NCI-H1417 (cell line): ENCODE measurements at places on chromosomes 6 and 20.

DNA sequence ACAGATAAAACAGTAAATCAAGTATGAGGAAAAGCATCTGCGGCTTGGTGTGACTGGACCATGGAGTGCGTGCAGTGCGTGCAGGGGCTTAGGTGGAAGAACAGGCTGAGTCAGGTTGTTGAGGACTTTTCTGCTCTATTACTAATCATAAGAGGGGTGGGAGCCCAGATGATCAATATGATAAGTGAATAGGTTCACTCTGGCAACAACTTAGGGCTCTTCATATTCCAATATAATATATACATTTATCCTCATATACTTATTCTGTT lies 56.4 kb downstream of the PDE10A start:
- DNase-seq = no peak

DNA sequence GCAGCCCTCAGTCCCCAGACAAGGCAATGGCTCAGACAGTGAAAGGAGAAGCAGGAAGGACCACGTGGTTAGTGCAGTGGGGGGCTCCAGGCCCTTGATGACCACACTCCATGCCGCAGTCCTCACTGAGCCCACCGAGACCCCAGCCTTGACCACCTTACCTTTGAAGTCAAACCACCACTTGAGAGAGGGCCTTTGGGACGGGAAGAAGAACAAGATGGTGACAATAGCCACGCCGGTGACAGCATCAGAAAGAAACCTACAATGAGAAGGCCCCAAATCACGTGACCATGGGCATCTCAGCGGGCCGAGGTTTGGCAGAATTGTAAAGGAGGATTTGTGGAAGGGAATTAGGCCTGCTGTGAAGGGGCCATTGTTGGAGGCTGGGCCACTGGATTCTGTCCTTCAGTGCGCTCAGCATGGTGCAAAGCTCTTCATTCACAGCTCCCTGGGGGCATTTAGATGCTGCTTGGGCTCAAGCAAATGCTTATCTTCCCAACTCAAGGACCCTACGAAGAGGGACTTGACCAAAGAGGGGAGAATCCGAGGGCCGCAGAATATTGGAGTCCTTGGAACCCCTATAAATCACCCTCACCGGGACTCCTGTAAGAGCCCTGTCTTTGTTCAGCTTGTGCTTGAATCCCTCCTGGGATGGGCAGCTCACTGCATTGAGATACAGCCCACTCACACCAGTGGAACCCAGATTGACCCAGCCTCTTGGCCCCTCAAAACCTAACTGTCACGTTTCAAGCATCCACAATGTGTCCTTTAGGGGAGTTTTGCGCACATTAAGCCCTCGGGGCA lies 33.2 kb upstream of the OCSTAMP start:
- DNase-seq = no peak

DNA sequence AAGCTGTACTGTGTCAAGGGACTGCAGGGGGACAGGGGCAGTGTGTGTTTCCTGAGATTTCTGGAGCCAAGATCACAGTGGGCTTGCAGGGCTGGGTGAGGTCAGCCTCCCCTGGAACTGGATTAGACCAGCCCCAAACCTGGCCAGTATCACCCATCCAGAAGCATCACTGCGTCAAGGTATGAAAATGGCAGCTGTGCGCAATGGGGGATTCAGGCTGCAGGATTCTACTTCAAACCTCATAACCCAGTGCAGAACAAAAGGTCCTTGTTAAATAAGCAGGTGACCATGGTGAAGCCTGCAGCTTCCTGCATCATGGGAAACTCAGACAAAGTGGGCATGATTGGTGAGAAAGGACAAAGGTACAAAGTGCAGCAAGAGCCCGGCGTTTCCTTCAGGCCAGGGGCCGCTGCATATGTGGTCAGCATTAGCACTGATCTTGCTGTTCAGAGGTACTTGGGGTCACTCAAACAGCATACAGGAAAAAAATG lies 33.4 kb downstream of the TRAF3IP2 start:
- no peak for DNase-seq

- peak; percentile 82 for DNase-seq
Measured at GRCh38 chr6:166307082-166308032, 835 bp downstream of the PRR18 start.

DNA sequence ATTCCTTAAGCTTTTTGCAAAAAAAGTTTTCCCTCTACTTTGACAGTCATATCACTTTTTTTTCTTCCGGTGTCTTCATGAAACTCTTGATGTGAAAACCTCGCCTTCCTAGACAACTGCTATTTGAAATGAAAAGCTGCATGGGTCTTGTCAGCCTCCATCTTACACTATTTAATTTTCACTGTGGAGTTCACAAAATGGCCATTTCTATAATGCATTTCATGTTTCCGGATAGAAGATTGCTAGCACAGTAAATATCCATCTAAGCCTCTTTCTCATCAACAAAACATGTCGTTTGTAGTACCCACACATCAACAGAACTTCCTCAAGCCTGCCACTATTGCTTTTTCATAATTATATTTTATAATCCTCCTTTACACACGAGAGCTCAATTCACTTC lies 204.9 kb upstream of the ID4 start:
- DNase-seq = peak; percentile 82

- no peak for DNase-seq
Measured at GRCh38 chr20:62080249-62080990, 14.7 kb upstream of the TAF4 start.

GRCh38 chr6:134636186-134636799 lies 313.6 kb downstream of the ALDH8A1 start:
- peak; percentile 40 for DNase-seq

GRCh38 chr20:25303292-25304024 lies 55.6 kb downstream of the PYGB start:
- DNase-seq = no peak

DNA sequence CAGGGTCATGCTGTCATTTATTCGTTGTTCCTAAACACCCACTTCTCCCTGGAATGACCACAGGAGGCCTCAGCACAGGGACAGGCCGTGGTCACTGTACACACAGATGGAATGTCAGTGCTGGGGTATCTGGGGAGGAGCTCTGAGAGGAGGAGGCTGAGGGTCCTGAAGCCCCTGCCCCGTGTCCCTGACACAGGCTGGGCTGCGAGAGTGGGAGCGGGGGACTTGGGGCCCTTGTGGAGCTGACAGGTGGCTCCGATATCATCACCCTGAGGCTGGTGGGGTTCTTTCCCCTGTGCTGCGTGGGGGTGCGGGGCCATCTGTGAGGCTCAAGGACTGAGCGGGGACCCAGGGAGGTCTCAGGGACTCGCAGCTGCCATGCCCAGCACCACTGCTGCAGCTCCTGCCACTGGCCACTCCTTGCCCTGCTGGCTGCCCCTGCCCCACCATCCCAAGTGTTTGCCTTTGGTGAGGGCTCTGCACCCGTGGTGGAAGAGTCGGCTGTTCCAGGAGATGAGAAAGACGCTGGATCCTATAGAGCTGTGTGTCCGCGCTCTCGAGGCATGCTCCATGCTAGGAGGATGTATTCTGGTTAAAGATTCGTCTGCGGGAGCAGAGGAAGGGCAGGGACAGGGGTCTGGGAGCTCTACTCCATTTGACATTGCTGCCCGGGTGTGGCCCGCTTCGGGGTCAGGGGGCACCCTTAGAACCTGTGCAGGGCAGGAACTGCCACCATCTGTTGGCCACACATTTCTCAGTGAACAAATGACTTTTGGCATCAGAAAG lies 18.9 kb downstream of the NPEPL1 start:
- no peak for DNase-seq

GRCh38 chr6:128493877-128494276 lies 26.5 kb downstream of the PTPRK start:
- DNase-seq = no peak

DNA sequence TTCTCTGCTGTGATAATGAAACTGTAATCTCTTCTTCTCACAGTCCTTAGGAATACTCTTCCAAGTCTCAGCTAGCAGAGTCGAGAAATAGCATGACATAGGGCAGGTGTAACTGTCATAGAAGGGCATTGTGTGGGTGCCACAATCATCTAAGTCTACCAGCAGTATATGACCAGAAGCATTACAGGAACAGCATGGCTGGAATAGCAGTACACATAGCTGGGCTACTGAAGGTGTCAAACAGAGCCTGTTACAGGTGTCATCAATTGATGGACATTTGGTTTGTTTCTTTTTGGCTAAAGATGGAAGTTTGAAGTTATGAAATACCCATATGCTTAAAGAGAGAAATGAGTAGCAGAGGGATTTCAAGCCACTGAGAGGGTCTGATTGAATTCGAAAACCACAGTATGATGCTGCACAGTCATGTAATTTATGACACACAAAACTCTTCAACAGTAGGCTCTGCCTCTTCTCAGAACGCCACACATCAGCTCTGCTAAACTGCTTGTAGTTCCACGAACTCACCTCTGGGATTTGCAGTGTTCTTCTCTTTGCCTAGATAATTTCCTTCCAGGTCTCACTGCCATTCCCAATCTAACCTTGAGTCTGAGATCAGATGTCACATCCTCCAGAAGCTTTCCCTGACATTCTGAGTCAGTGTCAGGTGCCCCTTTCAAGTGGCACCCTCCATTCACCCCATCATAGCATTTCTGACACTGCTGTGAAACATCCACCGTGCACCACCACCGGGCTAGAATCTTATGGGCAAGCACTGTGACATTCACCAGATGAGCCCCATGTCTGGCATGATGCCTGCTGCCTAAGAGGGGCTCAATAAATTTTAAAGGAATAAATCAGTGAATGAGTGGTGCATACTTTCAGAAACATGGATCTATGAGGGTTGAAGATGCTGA lies 151.0 kb downstream of the ADAT2 start:
- no peak for DNase-seq

GRCh38 chr6:85672050-85672449 lies 29.4 kb upstream of the SYNCRIP start:
- DNase-seq = no peak

DNA sequence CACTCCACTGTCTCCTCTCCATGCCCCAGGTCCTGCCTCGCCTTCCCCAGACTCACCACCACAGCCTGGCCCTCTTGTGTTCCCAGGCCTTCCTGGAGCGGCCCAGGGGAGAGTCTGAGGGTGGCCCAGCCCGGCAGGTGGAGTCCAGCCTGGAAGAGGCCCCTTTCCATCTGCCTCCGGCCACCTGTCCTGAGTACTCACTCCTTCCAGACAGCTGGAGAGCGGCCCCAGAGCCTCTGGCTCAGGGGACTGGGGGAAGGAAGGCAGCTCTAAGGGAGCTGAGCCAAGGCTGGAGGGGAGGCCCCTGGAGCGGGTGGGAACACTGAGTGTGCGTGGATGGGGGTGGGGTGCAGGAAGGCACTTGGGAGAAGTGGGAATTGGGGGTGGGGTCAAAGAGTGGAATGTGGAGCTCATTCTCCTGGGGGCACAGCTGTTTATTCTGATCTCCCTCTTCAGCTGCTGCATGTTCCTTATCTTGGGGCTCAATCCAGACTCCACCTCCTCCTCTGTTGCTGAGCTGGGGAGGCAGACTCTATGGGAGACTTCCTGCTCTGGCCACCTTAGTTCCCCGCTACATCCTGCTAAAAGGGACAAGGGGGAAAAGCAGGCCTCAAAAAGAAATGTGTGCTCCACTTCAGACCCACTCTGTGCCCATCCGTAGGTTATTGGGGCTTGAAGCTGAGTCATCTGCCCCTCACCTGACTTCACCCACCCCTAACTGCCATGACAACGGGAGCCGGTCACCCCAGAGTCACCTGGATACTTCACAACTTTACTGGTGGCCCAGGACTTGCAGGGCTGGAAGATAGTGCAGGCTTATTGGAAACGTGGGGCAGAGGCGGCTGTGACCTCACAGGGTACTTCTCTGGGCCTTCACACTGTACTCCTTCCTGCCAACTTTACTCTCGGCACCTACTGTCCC lies 19.5 kb upstream of the TAF8 start:
- DNase-seq = no peak

GRCh38 chr6:7797386-7797785 lies 71.5 kb downstream of the BMP6 start:
- DNase-seq = no peak

- DNase-seq = peak; percentile 70
Measured at GRCh38 chr6:89830170-89830809, 610 bp downstream of the CASP8AP2 start.

GRCh38 chr20:16125816-16126215 lies 447.4 kb downstream of the KIF16B start:
- no peak for DNase-seq

DNA sequence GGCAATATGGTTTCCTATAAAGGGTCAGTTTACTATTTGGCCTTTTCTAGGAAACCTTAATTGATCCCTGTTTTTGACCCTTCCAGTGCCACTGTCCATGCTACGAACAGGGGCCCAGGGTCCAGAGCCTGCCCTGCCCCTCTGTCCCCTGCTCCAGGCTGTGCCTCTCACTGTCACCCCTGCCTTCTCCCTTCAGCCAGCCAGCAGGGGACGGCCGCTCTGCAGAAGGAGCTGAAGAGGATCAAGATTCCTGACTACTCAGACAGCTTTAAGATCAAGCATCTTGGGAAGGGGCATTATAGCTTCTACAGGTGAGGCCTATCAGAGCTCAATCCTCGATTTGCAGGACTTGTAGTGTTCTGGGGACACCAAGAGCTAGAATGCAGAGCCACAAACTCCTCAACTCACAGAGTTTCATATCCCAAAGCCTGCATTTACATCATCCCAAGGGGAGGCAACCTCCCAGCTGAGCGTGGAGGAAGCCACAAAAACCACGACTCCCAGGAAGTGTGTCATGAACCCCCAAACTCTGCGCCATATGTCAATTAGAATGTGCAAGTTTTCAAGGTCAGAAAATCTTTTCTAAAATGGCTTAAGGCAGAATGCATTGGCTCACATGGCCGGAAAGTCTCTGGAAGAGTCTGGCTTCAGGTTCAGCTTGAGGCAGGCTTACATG lies 3.6 kb downstream of the BPI start:
- DNase-seq = no peak

DNA sequence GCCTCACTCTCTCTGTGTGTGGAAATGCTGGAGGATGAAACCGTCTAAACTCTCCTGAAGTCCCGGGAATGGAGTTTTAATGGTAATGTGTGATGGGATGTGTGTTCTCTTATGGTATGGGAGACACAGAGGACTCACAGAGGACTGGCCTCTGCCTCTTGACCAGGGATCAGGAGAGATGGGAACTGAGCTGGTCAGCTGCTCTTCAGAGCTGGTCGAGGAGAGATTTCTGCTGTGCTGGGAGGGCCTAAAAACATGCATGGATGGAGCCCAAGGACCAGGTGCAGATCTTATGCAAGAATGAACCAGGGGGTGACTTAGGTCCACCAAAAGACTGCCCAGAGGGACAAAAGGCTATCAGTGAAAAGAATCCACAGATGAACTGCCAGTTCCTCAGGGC lies 27.3 kb upstream of the GMDS start:
- no peak for DNase-seq

GRCh38 chr20:56574531-56575142 lies 41.6 kb downstream of the FAM209B start:
- no peak for DNase-seq

DNA sequence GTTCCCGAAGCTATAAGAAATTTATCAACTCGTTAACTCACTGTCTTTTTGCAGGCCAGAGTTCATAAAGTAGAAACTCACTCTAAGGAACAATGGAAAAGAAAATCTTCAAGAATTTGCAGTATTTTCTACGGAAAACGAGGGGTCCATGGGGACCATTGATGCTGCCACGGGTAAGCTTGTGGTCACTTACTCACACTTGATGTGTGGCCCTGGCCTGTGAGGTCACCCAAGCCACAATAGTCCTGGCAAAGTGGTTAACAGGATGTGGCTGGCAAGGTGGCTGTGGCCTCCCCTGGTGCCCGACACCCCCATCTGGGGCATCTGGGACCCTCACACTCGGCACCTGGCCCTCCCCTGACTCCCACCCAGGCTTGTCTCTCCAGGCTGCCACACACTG lies 123.4 kb downstream of the C6orf118 start:
- no peak for DNase-seq

- no peak for DNase-seq
Measured at GRCh38 chr6:84897988-84898594, 133.7 kb upstream of the TBX18 start.

GRCh38 chr20:45827030-45827652 lies at the start of gene TNNC2:
TNNC2 (minus strand) TSS chr20:45827312; CDS start chr20:45827248, 64 bp downstream.
- DNase-seq = no peak

- DNase-seq = no peak
Measured at GRCh38 chr20:1706079-1706478, 48.5 kb upstream of the SIRPG start.
